ENCODE measurements at places on chromosomes 12 and 14.

DNA sequence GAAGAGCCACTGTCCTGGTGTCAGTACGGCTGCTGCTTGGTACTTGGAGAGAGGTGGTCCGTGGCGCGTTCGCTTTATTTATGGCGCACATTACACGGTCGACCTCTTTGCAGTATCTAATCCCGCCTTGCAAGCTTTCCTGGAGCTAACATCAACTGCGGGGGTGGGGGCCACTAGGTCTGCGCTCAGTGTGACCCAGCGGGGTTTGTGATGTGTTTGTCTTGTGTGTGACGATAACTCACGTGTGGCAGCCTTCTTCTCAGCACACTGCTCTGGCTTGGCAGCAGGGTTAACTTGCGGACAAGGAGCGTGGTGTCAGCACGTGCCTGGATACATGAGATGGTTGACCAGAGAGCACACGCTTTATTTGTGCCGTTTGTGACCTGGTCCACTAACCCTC, 122.2 kb upstream of the RTL1 start:
- DNase-seq: no peak

DNA sequence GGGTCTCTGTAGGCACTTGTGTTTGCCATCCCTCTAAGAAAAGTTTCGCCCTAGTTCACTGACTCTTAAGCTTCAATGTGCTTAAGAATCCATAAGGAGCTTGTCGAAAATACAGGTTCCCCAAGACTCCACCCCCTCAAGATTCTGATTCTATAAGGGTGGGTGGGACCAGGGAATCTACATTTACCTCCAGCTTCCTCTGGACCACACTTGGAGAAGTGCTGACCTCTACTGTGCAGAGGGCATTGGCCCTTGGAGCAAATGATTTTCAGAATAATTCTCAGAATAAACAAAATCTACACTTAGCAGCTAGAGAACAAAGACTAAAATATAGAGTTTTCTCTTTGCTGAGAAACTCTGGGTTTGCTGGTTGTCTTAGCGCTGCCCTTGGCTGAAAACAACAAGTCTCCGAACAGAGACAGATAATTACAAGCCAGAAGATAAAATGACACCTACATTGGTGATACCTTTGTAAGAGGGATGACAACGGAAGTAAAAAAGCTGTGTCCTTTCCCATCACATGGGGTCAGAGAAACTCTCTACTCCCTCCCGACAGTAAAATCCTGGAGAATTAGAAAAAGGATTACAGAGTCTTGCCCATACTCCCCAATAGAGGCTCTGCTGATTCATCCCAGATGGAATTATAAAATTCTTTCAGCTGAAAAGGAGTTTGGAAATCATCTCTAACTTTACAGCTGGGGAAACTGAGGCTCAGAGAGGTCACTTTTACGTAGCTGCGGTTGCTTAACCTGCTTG, 4.8 kb downstream of the TGFB3 start:
- no peak for DNase-seq

DNA sequence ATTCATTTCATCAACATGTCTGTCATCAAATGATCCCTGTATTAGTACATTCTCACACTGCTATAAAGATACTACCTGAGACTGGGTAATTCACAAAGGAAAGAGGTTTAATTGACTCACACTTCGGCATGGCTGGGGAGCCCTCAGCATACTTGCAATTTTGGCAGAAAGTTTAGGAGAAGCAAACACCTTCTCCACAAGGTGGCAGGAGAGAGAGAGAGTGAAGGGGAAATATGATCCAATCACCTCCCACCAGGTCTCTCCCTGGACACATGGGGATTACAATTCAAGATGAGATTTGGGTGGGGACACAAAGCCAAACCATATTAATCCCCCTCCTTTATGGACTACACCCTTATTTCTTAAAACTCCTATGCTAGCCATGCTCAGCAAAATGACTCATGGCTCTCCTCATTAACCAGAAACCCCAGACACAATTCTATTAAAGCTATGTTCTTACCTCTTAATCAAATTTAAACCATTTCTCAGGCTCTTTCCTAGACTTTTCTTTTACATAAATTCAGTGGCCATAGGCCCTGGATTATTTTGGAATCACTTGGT, 932.3 kb downstream of the FLRT2 start:
- no peak for DNase-seq

DNA sequence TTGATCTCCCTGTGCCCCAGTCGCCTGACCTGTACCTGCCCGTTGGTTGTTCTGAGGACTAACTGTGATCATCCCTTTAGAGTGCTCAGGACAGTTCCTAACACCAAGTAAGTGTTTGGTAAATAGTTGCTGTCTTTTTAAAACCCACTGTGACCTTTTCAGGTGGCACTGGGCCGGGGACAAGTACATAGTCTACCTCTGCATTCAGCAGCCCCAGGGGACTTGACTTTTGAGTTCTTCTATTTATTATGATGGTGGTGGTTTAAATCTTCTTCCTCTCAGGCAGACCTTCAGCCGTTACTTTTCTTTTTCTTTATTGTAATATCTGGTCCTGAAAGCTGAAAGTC, 38.8 kb downstream of the EVL start:
- DNase-seq: no peak

- DNase-seq: no peak
These were observed 21.5 kb upstream of the SLC25A3 start for GRCh38 chr12:98572010-98572409.

DNA sequence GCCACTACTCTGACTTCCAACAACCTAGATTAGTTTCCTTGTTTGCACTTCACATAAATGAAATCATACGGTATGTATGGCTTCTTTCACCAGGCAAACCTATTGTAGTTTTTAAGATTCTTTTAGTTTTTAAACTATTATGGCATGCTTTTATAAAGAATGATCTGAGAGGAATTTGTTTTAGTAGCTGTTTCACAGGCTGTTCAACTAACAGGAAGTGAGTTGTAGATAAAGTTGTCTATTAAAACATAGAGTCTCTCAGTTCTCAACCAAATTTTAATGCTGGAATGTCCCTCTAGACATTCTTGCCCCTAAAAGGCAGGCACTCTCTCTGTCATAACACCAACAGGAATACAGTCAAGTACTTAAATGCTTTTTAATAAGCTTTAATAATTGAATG, 102.7 kb upstream of the DACT1 start:
- no peak for DNase-seq

GRCh38 chr14:50062438-50063085, 53.8 kb downstream of the VCPKMT start:
- no peak for DNase-seq

DNA sequence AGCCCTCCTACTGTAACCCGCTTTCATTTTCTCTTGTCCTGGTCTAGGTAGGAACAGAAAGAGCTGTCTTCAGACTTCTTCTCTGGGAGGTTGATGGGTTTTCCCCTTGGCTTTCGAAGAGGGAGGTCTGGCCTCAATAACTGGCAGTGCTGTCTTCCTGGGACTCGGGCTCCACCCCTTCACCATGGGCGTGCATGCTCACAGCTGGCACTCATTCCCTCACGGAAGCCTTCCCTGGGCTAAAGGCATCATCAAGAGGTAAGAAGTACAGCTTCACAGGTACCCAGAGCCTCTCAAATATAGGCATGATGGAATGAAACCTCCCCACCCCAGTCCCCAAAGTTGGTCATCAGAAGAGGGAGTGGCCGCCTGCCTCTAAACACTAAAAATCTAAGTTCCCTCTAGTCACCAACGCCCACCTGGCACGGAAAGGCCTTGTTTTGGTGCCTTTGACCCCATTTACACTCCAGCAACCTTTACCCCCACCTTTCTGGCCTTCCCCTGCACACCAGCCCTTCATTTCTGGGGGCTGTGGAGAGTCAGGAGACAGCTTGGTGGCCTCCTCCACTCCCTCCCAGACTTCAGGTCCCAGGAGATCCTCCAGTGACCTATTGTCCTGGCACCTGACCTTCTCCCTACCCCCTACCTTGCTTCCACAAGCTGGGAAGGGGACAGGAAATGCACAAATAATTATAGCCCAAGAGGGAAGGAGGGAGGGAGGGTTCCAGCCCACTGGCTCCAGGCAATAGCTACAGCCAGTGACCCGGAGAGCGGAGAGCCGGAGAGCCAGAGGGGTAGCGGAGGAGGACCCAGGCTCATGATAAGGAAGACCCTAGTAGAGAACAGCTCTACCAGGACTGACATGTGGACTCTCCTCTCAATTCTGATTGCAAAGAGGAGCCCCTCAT, 2.8 kb downstream of the RAPGEF3 start:
- DNase-seq: no peak

GRCh38 chr12:19507823-19508222, 68.5 kb downstream of the AEBP2 start:
- no peak for DNase-seq

DNA sequence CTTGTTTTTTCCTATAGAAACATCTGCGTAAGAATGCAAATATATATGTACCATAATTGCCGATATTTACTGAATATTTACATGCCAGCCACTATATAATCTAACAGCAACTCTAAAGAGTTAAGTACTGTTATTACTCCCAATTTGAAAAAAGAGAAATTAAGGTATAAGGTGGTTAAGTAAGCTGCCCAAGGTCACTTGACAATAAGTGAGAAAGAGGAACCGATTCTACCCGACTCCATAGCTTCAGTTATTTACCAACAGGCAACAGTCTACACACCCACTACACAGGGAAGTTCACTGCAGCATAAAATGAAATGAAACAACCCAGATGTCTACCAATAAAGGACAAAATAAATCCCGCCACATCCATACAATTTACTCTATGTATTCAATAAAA, 1.1 kb downstream of the MIS18BP1 start:
- DNase-seq: peak; percentile 15

GRCh38 chr14:67602995-67603545, 3.0 kb upstream of the PIGH start:
- no peak for DNase-seq

GRCh38 chr12:108505129-108505528, 9.9 kb upstream of the FICD start:
- no peak for DNase-seq

DNA sequence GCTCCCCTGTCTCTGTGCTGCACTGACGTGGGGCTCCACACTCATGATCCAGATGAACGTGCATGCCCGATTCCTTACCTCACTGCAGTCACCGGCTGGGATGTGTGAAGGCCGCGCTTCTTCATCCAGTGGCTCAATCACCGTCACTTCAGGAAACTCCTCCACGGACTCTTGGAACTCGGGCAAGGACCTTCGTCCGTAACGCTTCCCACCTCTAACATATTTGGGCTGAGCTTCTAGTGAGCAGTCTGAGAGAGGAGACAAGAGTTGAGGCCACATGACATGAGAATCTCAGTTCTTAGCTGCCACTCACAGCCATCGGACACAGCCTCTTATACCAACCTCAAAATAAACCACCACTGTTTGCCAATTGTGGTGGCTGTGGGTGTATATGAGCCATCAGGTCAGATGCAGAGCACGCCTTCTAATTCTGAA, 38.3 kb downstream of the NIN start:
- no peak for DNase-seq

- no peak for DNase-seq
These were observed 89.5 kb upstream of the OSBPL8 start for GRCh38 chr12:76649099-76649498.

- DNase-seq: no peak
These were observed 34.8 kb downstream of the DIO3 start for GRCh38 chr14:101595887-101596721.

- DNase-seq: peak; percentile 77
These were observed 4.4 kb downstream of the MMP17 start for GRCh38 chr12:131832321-131833231.

DNA sequence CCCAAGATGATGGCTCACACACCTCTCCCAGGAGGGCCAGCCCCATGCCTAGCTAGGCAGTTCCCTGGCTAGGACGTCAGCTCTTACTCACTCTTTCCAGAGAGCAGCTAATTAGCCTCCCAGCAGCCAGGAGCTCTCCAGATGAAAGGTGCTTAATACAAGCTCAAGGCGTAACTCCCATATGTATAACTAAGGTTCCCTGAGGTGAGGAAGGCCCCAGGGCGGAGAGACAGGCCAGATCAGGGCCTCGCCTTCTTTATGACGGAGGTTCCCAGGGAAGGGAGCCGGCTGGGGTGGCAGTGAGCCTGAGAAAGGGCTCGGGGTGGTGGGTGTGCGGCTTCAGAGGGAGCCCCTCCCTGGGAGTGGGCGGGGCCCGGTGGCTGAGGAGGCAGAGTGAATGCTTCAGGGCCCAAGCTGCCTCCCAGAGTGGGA, 26.4 kb upstream of the ZFP36L1 start:
- no peak for DNase-seq

GRCh38 chr14:83151571-83151970, 1617.9 kb upstream of the SEL1L start:
- no peak for DNase-seq

DNA sequence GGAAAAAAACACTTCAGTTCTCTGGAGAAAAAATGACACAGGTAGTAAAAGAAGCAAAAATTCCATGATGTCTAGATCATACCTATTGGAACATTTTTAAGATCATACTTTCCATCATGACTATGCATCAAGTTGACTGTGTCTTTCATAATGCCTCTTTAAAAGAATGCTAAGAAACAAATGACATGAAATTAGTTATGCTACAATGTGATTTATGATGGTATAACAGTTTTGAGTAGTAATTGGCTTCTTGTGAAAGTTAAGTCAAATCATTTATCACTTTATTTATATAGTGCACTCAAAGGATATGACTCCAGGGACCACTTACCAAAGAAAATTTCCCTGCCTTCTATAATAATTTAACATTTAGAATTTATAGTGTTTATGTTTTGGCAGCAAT, 28.5 kb downstream of the RASSF9 start:
- no peak for DNase-seq
